Neural progenitor cell (in vitro differentiated cells): ENCODE measurements at places on chromosomes 7 and 10.

GRCh38 chr7:55174856-55175255, 156.0 kb downstream of the EGFR start:
- DNase-seq, result no peak

DNA sequence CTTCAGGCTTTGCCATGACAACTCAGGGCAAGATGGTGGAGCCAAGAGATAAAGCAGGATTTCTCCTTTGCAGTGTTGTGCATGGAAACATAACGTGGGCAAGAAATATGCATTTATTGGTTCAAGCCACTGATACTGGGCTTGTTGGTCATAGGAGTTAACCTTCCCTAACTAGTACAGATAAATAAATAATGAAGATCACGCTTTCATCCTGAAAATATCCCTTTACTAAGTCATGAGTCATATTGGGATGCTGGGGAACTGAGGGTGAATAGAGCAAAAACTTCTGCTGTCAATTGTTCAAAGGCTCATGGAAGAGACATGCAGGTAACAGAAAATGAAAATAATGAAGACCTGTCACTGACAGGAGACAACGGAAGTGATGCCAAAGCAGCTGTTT, 55.5 kb downstream of the TES start:
- DNase-seq, result no peak

- no peak for DNase-seq
Measured at GRCh38 chr10:22429981-22430421, 84.7 kb downstream of the SPAG6 start.

GRCh38 chr7:110317541-110318265, 773.2 kb upstream of the LRRN3 start:
- peak; percentile 19 for DNase-seq

GRCh38 chr7:46847126-46847525, 734.8 kb downstream of the TNS3 start:
- no peak for DNase-seq

DNA sequence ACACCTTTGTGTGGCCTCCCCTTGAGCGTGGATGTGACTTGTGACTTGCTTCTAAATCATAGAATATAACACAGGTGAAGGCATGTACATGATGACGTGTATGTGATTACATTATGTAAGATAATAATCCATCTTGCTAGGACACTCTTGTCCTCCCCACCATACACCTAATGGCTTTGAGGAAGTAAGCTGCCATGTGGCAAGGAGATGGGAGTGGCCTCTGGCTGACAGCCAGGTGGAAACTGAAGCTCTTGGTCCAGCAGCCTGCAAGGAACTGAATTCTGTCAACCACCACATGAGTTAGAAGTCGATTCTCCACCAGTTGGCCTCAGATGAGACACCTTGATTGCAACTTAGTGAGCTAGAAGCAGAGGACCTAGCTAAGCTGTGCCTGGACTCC, 67.4 kb upstream of the ELN start:
- DNase-seq, result no peak

- DNase-seq, result no peak
Measured at GRCh38 chr10:64529003-64529350, 1007.8 kb downstream of the REEP3 start.

DNA sequence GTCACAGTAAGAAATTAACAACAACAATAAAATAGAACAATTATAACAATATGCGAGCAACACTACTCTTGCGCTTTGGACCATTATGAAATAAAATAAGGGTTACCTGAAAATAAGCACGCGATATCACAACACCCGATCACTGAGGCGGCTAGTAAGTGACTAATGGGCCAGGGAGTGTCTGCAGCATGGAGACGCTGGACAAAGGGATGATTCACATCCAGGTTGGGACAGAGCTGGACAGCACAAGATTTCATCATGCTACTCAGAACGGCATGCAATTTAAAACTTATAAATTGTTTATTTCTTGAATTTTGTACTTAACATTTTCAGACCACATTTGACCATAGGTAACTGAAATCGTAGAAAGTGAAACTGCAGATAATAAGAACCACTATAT, 15.6 kb downstream of the HIBADH start:
- no peak for DNase-seq

- DNase-seq, result no peak
Measured at GRCh38 chr10:129056734-129057689, 410.0 kb upstream of the MGMT start.

GRCh38 chr10:22699976-22700375, 14.4 kb downstream of the PIP4K2A start:
- no peak for DNase-seq

DNA sequence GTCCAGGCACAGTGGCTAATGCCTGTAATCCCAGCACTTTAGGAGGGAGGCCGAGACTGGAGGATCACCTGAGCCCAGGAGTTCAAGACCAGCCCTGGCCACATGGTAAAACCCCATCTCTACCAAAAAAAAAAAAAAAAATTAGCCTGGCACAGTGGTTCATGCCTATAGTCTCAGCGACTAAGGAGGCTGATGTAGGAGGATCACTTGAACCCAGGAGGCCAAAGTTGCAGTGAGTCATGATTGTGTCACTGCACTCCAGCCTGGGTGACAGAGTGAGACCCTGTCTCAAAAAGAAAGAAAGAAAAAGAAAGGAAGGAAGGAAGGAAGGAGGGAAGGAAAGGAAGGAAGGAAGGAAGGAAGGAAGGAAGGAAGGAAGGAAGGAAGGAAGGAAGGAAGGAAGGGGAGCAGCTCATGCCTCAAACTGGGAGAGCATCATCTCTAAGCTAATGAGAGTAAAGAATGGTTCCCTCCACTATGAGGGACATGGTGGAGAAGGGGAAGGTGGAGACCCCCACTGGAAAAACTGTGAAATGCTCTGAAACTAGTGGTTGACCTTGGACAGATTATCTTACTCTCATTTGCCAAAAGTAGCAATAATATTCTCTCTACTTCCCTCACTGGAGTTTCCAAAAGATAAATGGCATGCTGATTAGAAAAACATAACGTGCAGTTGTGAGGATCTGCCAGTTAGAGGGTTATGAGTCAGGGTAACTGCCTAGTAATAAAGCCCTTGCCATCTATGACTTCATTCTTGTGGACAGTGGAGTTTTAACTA, 16.8 kb downstream of the GIMAP5 start:
- peak; percentile 35 for DNase-seq
